ENCODE measurements at places on chromosomes 4 and X.

DNA sequence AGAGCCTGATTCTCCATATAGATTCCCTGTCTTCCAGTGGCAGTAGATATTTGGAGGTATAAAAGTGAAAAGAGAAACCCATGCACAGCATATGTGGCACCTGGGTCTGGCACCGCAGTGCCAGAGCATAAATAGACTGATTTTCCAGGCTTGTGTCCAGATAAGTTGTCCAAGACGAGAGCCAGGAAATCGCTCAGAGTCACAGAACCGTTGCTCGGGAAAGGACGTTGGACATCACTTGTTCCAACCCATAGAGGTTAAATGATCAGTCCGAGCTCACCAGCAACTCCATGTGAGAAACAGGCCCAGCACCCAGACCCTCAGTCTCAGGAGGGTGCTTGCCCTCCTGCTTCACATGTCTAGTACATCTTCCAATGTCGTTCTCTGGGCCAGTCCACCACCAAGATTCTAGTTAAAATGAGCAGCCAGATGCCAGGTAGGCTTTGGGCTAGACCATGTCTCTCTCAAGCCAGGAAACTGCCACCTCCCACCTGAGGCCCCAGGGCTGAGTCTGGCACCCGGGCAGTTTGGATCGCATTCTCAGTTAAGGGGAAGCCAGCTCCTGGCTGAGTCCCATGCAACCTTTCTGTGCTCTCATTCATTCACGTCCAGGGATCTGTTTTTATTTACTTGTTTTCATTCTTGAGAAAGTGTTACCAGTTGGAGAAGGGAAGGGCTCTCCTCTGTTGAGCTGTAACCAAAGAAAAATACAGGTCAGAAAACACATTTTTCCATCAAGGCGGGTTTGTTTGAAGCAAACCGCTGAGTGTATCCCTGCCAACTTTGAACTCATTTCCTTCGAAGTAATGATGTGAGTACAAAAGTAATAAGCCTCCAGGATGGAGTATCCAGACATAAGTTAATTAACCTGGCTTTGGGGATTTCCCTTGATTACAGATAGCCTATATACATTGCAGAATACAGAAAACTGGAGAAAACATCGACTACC is 91.7 kb downstream of the PHOX2B start:
- no peak for DNase-seq

GRCh38 chrX:69285401-69285877 is 120.2 kb upstream of the PJA1 start:
- no peak for DNase-seq

DNA sequence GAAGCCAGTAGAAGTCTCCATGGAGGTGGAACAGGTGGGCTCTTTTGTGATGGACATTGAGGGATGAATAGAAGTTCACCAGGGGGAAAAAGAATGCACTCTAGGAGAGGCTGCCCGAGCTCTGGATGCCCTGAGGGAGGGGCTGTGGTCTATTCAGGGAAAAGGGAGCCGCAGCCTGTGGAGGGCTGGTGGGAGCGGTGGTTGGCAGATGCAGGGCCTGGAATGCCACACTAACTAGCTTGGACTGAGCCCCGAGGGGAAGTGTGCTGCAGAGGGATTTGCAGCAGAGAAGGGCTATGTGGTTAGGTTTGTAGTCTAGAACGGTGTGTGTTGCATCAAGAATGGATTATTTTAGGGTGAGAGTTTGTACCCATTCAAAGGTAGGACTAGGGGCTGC is 29.5 kb upstream of the PSAPL1 start:
- no peak for DNase-seq

DNA sequence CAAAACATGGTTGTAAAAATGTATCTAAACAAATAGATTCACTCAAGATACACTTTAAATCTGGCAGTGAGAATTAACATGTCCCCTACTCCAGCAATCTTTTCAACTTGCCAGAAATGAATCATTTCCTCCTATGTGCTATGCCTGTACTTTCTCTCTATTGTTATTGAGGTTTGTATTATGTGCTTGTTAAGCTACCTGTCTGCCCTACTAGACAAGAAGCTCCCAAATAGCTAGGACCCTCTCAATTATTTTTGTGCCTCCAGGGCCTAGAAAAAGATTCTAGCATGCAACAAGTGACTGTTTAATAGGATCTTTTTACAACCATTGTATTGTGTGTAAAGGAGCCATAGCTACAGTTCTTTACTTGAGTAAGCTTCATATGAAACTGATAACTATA is 3.5 kb upstream of the SAP30 start:
- DNase-seq, result no peak

DNA sequence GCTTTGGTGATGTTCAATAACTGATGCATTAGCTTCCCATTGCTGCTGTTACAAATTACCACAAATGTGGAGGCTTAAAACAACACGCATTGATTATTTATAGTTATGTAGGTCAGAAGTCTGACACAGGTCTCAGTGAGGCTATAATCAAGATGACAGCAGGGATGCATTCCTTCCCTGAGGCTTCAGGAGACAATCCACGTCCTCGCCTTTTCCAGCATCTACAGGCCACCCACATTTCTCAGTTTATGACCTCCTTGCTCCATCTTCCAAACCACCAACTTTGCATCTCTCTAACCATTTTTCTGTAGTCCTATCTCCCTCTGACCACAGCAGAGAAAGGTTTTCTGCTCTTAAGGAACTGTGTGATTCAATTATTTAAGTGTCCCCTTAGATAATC is 92.5 kb downstream of the GASK1B start:
- no peak for DNase-seq

DNA sequence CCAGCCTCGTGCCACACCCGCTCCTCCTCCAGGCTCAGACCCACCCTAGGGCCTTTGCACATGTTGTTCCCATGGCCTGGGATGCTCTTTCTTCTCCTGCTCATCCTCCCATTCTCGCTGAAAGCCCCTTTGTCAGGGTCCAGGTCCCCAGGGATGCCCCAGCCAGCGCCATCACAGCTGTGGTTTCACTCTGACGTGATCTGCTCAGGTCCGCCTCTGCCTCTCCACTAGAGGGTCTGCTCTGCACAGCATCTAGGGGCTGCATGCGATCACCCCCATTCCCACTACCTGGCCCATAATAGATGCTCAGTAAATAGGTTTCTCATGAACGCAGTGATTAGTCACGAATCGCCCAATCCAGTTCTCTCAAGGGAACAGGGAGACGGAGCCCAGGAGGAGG is 222.5 kb downstream of the AFAP1 start:
- no peak for DNase-seq
